ENCODE measurements at places on chromosomes 16 and 17. TPM values are rescaled to one million over a fixed set of nuclear protein-coding genes. Genes with fewer than 3 reads are reported as not detected.

MAPT gene
- not detected for total RNA-seq

NPIPA3 gene
- total RNA-seq: 0.33 TPM

KIF2B gene
- total RNA-seq: not detected

PPP1R27 gene
- total RNA-seq: not detected

ASPSCR1 gene
- 21.3 TPM for total RNA-seq

MMP28 gene
- total RNA-seq: 0.07 TPM

PRR29 gene
- total RNA-seq: not detected

GP1BA gene
- 0.05 TPM for total RNA-seq

PIPOX gene
- total RNA-seq: 0.05 TPM

TOP2A gene
- 134 TPM for total RNA-seq

KAT7 gene
- total RNA-seq: 31.1 TPM

GJC1 gene
- 10.5 TPM for total RNA-seq

SNAI3 gene
- total RNA-seq: not detected

KRTAP3-2 gene
- total RNA-seq: not detected

WNT9B gene
- not detected for total RNA-seq

COL1A1 gene
- 6.3 TPM for total RNA-seq

CCL16 gene
- total RNA-seq: not detected

SECTM1 gene
- 7.0 TPM for total RNA-seq

CSF3 gene
- total RNA-seq: 11.3 TPM

TEKT5 gene
- total RNA-seq: not detected

TMEM106A gene
- total RNA-seq: 6.4 TPM

SRCIN1 gene
- total RNA-seq: 0.80 TPM

CPNE2 gene
- total RNA-seq: 87.7 TPM

GFER gene
- 15.4 TPM for total RNA-seq

BRICD5 gene
- total RNA-seq: 1.7 TPM

TTYH2 gene
- 0.25 TPM for total RNA-seq

NDRG4 gene
- total RNA-seq: 29.7 TPM

SLC47A2 gene
- not detected for total RNA-seq

GGA3 gene
- 25.7 TPM for total RNA-seq

KRTAP17-1 gene
- total RNA-seq: not detected

SAMD14 gene
- total RNA-seq: 5.7 TPM

APOBR gene
- not detected for total RNA-seq

PDILT gene
- total RNA-seq: not detected

CCL4 gene
- total RNA-seq: not detected

VAT1L gene
- total RNA-seq: 5.1 TPM

TVP23A gene
- total RNA-seq: not detected

CCL8 gene
- total RNA-seq: not detected

CFAP97D1 gene
- total RNA-seq: not detected

RDM1 gene
- total RNA-seq: 0.20 TPM

SEZ6 gene
- total RNA-seq: not detected

UBE2Z gene
- 77.5 TPM for total RNA-seq

CHST5 gene
- not detected for total RNA-seq

DYNLRB2 gene
- total RNA-seq: not detected

KCNAB3 gene
- 0.13 TPM for total RNA-seq

SOX8 gene
- total RNA-seq: 0.10 TPM

CCL17 gene
- not detected for total RNA-seq

NPIPA7 gene
- total RNA-seq: 10.9 TPM

PVALEF gene
- total RNA-seq: not detected

GALR2 gene
- not detected for total RNA-seq

MT1G gene
- 0.60 TPM for total RNA-seq

TBX21 gene
- total RNA-seq: not detected

CTF1 gene
- total RNA-seq: 0.33 TPM

DNAH3 gene
- total RNA-seq: under 0.01 TPM

SRP68 gene
- total RNA-seq: 33.5 TPM

KRT31 gene
- not detected for total RNA-seq

TP53TG3F gene
- not detected for total RNA-seq

SCIMP gene
- not detected for total RNA-seq

Measured in mammary microvascular endothelial cell (primary cell).